Fibroblast of skin of right quadriceps (primary cell): ENCODE measurements at places on chromosomes 1 and 21.

DNA sequence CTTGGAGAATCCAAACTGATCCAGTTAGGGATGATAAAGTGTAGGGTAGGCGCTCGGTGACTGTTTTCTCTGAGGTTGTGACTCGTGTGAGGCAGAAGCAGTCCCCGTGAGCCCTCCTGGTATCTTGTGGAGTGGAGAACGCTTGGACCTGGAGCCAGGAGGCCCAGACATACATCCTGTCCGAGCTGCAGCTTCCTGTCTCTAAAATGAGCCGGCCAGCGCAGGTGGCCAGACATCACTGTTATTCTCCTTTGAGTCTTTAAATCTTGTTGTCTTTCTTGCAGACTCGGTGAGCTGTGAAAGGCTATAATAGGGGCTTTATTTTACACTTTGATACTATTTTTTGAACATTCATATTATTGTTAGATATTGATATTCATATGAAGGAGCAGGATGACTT, 12.3 kb downstream of the PCSK9 start:
- no peak for DNase-seq

DNA sequence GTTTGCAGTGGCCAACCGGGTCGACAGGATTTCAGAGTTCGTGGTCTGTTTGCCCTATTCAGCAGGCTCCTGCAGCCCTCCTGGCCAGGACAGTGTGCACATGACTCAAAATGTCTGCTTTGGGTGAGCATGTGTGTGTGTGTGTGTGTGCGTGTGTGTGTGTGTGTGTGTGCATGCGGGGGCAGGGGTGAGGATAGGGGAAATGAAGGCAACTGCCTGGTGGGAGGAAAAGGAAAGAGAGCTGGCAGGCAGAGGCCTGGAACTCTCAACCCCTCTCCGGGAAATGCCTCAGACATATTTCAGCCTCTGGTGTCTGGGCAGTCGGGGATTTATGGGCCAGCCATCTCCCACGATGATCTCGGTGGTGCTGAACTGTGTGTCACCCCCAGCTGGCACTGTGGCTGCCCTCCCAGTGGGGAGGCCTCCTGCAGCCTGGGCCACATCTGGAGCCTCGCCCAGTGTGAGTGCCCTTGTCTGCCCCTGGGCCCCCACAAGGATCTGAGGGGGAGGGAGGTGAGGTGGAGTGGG, 15.2 kb downstream of the CDCP2 start:
- DNase-seq: peak; percentile 80

DNA sequence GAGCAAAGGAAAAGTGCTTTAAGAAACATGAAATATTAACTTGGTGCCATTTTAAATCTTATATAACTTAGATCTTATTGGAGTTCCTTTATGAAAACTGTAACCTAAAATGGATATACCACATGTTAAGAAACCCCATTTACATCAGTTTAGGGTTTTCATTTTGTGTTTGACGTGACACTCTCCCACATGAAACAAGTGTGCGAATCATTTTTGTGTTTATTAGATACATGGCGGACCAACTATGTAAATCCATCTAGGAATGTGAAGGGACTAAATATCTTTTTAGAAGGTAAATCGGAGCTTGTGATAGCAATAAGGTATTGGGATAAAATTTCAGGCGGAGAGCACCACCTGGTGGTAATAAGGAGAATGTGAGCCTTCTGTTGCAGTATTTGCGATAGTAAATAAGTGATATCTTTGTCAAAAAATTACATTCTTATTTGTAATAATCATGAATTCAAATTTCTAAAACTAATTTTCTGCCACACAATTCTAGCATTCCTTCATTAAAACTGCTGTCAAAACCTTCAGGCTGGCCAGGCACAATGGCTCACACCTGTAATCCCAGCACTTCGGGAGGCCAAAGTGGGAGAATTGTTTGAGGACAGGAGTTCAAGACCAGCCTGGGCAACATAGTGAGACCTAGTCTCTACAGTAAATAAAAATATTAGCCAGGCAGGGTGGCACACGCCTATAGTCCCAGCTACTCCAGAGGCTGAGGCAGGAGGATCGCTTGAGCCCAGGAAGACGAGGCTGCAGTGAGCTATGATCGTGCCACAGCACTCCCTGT, 31.3 kb downstream of the SMAP2 start:
- peak; percentile 66 for DNase-seq

DNA sequence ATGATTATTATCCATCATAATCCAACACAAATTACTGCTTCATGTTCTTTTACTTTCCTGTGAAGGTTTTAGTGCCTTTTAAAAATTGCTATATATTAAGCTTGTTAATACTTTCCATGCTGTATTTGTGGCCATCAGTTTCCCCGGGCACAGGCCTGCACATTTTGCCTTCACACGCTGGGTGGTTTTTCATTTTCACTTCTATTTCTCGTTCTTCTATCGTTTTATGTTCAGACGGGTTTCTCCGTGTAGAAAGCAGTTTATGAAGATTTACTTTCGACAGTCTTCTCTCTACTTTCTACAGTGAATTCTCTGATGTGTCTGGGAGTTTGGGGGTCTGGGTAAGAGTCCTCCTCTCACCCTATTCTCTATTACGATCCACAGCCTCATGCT, 9.5 kb downstream of the RUNX3 start:
- no peak for DNase-seq

- peak; percentile 64 for DNase-seq
These were observed 636 bp downstream of the INTS3 start for GRCh38 chr1:153728305-153729066.
